ENCODE measurements at places on chromosomes 11 and 22. TPM values are rescaled to one million over a fixed set of nuclear protein-coding genes. Genes with fewer than 3 reads are reported as not detected.

Gene APOBEC3H
- total RNA-seq = 0.38 TPM

Gene KRTAP5-9
- total RNA-seq = 0.12 TPM

Gene RTN4RL2
- 106 TPM for total RNA-seq

Gene DTX4
- 4.9 TPM for total RNA-seq

Gene MRGPRX1
- total RNA-seq = not detected

Gene SULT4A1
- total RNA-seq = not detected

Gene GPR83
- 0.06 TPM for total RNA-seq

Gene LRRC56
- 0.55 TPM for total RNA-seq

Gene KLHL35
- total RNA-seq = 1.1 TPM

Gene C11orf97
- not detected for total RNA-seq

Gene TP53I11
- total RNA-seq = 43.6 TPM

Gene LAYN
- 5.0 TPM for total RNA-seq

Gene P2RX6
- total RNA-seq = 0.56 TPM

Gene SEC14L6
- not detected for total RNA-seq

Gene C1QTNF5
- total RNA-seq = not detected

Gene PHETA2
- total RNA-seq = not detected

Gene SLC39A13
- total RNA-seq = 54.0 TPM

Gene IGLL1
- not detected for total RNA-seq

Gene APOL4
- total RNA-seq = not detected

Gene GSTT2B
- total RNA-seq = not detected

Gene CASP5
- total RNA-seq = not detected

Gene DCHS1
- total RNA-seq = 0.12 TPM

Gene RASSF10
- 10.3 TPM for total RNA-seq

Gene ST14
- total RNA-seq = 0.12 TPM

Gene PANX2
- 7.7 TPM for total RNA-seq

Gene APLNR
- not detected for total RNA-seq
